Activated naive CD8-positive, alpha-beta T cell treated with anti-CD3 and anti-CD28 coated beads, Interleukin-2, amount 10 ng/mL, durations not matched to agents 7 days and 5 days (primary cell): ENCODE measurements at places on chromosomes 1 and 21. TPM values are rescaled to one million over a fixed set of nuclear protein-coding genes. Genes with fewer than 3 reads are reported as not detected.

DNA sequence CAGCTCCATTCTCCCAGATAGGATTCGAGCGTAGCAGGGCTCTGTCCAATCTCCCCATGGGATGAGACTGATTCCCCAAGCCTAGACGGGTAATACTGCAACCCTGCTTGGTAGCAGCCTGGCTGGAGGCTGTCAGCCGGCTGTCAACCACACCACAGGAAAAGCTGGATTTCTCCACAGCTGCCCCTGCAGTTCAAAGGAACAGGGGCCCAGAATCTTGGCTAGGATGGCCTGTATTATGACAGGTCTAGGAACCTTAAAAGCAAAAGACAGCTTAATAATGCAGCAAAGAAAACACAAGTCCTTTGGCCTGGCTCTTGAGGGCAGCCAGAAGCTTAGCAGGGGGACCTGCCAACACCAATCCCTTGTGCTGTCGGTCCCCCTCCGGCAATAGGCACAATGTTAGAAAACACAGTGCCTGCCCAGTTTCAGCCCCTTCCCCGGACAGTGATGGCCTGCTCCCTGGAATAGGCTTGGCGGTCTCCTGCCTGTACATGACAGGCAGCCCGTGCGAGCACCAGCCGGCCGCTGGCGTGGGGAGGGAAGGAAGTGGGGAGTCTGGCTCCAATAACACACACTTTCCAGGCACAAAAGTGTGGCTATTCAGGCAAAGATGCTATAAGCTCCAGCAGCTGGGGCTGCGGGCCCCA, 90.5 kb downstream of the TRABD2B start:
- no peak for DNase-seq

GRCh38 chr1:57131257-57131656, 165.4 kb upstream of the C8B start:
- no peak for DNase-seq

GRCh38 chr1:79052829-79053449, 46.4 kb upstream of the ADGRL4 start:
- no peak for DNase-seq

- DNase-seq = no peak
Measured at GRCh38 chr1:37725851-37726613, 33.7 kb downstream of the CDCA8 start.

GRCh38 chr1:43986712-43987111, 4.7 kb upstream of the CCDC24 start:
- no peak for DNase-seq

DNA sequence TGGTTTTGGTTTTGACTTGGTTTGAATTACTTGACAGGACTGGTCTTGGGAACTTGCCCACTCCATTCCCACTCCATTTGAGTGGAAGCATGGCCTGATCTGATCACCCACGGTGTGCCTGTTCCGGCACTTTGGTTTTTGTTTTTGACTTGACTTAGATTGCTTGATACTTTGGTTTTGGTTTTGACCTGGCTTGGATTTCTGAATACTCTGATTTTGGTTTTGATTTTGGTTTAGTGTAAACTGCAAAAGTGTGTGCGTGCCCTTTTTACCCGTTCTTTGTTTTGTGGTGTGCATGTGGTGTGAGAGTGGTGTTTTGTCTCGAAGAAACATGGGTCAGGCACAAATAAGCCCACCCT, 50.0 kb downstream of the ADCY10 start:
- DNase-seq = no peak

DNA sequence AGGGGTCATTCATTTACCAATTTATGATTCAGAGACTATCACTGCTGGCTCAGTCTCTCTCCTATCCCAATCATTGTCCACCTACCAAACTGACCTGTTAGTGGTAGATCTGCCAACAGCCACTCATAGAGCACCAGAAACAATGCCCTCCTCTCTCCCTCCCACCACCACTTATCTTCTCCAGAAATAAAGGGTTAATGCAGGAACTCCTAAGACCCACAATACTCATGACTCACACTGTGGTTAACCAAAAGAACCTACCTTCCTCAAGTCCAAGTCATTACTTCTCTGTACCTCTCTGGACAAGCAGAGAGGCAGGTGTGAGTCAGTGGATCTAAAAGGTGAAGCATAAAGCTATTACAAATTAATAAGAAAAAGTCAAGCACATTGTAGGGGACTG, 40.9 kb upstream of the CAMK1G start:
- no peak for DNase-seq

DNA sequence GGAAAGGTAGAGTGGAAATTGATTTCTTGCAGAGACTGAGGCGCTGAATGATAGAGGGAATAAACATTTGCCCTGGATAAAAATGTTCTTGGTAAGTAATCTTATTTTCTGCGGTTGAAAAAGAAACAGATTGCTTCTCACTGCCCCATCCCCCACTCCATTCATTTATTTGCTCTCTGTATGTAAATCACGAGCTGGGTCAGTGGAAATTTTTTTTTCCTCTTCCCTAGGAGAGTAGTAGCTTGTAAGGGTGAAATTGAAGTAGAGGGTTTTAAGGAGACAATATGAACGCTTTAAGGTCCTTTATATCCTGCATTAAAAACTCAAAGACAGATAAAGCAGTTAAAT, 1.4 kb upstream of the BRINP3 start:
- no peak for DNase-seq

GRCh38 chr1:24321697-24322469, 2.7 kb downstream of the GRHL3 start:
- DNase-seq = peak; percentile 83

DNA sequence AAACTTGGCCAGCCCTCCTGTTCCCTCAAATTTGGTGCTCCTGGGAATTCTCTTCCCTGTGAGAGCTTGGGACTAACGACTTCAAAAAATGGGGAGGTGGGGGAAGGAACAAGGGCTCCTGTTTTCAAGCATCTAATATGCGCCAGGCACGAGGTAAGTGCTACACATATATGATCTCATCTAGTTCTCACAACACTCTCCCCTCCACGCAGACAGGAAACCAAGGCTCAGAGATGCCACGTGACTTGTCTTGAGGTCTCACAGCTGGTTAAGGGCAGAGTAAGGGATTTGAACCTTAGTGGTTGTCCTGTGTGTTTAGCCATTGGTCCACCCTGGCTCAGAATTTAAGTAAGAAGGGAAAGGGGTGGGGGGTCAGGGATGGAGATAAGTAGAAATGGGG, 125.9 kb downstream of the DMRTB1 start:
- peak; percentile 50 for DNase-seq

- no peak for DNase-seq
Measured at GRCh38 chr1:30328401-30329262, 394.8 kb downstream of the MATN1 start.

DNA sequence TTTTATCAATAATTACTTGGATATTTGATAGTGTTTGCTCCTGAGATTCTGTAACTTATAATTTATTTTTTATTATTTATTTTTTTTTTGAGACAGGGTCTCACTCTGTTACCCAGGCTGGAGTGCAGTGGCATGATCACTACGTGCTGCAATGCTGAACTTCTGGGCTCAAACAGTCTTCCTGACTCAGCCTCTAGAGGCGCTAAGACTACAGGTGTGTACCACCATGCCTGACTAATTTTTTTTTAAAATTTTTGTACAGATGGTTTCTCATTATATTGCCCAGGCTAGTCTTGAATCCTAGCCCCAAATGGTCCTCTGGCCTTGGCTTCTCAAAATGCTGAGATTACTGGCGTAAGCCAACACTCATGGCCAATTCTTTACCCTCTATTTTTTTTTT, 845.5 kb upstream of the ADGRL4 start:
- no peak for DNase-seq

DNA sequence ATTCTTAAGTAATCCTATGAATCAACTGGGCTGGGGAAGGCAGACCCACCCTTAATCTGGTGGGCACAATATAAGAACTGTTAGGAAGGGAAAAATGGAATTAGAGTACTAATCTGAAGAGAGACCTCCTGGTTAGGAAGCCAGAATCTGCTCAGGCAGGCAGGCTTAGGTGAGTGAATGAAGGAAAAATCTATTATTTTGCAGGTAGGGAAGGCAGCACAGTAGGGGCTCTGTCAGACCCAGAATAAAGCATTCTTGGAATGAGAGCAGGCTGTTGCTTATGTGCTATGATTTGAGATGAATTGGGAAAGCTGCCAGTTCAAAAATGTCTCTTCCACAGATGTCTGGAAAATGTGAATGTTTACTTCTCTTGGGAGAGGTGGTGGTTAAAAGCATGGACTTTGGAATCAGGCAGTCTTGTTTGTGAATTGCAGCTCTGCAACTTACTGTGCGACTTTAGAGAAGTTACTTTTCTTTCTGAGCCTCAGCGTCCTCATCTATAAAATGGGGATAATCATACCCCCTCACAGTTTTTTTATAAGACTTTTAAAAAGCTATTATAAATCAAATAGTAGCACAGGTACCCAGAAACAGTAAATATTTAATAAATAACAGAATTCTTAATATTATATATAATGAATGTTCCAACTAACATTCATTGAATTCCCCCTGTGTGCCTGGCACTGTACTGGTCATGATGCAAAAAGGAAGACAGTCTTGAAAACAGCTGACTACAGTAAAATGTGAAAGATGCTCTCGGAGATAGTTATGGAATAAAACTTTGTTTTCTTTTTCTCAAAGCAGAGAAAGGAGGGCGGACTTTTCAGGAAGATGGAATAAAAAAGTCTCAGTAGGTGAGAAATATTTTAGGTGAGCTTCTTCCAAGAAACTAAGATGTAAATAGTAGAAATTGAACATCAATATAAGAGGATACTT, 15.3 kb upstream of the ZNF644 start:
- DNase-seq = no peak

DNA sequence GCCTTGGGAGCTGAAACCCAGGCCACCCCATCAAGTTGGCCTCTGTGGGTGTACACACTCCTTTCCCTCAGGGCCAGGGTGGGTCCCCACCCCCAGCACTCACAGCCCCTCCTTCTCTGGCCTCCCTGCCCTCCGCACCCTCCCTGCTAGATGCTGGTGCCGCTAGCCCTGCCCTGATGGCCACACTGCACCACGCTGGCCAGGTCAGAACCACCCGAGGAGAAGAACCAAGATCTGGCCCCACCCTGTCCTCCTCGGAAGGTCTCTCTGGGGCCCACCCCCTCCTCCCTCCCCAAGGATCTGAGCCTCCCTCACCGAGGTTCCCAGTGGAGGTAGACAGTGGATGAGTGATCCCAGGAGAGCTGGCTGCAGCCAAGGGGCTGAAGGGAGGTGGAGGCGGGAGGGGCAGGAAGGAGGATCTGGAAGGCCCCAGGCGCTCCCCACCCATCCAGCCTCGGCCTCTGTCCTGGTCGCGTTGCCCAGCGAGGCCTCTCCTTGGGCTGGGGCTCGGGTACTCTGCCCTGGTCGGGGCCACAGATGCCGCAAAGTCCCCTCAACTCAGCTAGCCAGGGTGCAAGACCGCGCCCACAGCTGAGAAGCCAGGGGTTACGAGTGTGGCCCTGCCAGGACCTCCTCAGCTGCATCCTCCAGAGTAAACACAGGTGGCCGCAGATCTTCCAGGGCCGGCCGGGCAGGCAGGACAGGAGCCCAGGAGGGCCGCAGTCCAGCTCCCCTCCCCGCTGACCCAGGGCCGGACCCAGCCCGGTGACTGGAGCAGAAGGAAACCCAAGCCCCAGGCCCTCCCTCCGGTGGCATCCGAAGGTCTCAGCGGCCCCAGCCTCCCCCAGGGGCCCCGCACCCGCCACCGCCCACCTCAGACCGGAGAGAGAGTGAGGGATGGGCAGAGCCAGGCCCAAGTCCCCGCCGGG, 5.2 kb downstream of the B3GALT6 start:
- DNase-seq = no peak

DNA sequence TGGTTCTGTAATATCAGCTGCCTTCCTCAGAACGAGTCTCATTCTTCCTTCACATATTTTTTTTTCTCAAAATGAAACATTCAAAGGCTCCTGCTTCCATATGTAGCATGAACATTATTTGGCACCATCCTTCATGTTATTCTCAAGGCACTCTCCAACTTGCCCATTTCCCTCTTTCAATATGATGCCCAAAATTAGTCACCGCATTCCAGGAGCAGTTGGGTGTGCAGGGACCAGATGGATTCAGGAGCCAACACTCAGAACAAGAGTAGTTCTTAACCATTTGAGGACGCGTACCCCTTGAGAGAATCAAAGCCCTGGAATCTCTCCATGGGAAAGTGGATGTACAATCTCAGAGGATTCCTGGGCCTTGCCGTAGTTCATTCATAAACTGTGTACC, 50.3 kb downstream of the KCNK1 start:
- no peak for DNase-seq

- DNase-seq = no peak
Measured at GRCh38 chr1:51726544-51727225, 109.8 kb downstream of the OSBPL9 start.

DNA sequence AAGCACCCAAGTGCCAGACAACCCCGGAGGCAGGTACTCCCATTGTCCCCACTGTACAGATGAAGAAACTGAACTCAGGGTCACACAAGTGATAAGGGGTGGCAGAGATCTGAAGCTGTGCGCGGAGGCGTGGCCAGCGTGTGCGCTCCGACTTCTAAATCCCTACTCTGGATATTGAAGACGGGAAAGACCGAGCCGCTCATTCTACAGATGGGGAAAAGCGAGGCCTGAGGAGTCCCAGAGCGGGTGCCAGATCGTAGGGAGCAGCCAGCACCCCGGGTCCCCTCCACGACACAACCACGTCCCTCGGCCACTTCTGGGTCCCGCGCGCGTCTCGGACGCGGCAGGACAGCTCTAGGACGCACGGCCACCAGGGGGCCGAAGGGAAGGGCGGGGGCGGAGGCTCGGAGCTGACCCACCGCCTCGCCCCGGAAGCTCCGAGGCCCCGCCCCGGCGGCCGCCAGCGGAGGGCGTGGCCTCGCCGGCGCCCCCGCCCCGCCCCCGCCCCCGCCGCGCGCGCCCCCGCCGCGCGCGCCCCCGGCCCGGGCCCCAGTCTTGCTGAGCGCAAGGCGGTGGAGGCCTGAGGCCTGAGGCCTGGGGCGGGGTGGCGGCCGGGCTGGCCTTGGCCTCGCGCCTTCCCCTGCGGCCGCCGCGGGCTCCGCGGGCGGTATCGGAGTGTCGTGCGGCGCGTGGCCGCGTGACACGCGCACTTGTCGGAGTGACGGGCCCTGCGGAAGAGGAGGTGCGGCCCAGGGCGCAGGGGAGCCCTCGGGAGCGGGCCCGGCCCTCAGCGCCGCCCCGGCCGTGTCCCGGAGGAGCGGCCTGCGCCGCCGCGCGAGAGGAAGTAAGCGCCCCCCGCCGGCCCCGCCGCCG, at the start of gene H6PD:
TSS of gene H6PD (plus strand) at position 552 of the 873 bp plus-strand sequence. CDS start 10,161 bp downstream, outside the sequence.
- peak; percentile 87 for DNase-seq

Gene KIF21B
- total RNA-seq = 143 TPM

Gene NLRP3
- 7.0 TPM for total RNA-seq

Gene PAPPA2
- not detected for total RNA-seq
